D721Med (cell line): ENCODE measurements at places on chromosomes 4 and X.

GRCh38 chr4:135418353-135418752, 1216.8 kb upstream of the PABPC4L start:
- no peak for DNase-seq

DNA sequence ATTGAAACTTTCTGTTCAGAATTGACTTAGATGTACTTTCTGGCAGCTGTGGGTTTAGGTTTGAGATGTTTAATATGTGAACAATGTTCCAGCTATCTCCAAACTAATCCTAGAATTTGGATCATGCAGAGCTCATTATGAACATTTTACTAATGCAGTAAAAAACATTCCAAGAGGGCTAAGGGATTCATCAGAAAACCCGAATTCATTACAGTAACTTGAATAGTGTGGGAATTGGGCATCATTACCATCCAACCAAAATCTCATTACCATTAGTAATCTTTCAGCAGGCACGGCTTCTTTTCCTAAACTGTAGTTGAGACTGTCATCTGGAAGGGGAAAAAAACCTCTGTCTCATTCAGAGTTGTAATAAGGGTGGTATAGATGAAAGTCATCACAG, 91.0 kb downstream of the LIMCH1 start:
- no peak for DNase-seq

GRCh38 chr4:89898304-89898716, 3.7 kb downstream of the MMRN1 start:
- DNase-seq = no peak

GRCh38 chrX:33194289-33194688, 17.1 kb downstream of the DMD start:
- DNase-seq = no peak

GRCh38 chr4:152166567-152166966, 369.3 kb downstream of the FBXW7 start:
- DNase-seq = no peak

- no peak for DNase-seq
These were observed 52.6 kb downstream of the HPRT1 start for GRCh38 chrX:134512566-134512965.

GRCh38 chrX:68113837-68114572, 319.3 kb downstream of the OPHN1 start:
- no peak for DNase-seq

GRCh38 chr4:139819082-139819481, 153.5 kb downstream of the MGST2 start:
- DNase-seq = no peak

DNA sequence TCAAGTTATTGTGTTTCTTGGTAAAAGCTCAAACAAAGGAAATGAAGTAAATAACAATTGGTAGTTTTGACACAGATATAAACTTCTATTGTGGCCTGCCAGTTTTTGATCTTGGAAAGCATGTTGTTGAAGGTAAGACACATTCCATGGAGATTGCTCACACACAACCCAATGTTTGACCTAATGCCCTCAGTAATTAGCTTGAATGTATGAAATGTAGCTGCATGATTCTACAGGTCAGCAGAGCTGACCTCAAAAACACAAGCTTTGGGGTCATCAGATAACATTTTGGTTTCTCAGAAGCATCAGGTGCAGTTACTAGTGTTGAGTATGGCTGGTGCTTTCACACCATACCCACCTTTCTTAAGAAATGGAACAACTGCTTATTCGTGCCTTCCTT, 16.5 kb downstream of the GPR173 start:
- no peak for DNase-seq

DNA sequence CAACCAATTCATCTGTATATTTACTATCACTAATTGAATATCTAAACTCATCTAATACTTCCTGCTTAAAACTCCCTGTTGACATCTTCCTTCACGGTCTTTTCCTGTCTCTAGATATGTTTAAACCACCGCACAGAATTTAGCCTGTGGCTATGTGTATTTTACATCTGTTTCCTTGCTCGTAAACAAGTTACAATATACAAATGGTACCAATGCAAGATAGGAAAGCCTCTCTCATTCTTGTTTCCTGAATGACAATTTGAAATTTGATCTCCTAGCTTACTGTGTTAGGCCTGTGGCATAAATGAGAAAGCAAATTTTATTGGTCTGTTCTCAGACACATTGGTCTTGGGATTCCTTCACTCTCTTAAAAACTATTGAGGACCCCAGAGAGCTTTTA, 89.7 kb upstream of the PCDH7 start:
- no peak for DNase-seq

GRCh38 chrX:109709129-109709631, 23.9 kb downstream of the ACSL4 start:
- no peak for DNase-seq

GRCh38 chr4:115780268-115780667, 666.8 kb upstream of the NDST4 start:
- no peak for DNase-seq

GRCh38 chr4:7716010-7716721, 223.5 kb downstream of the AFAP1 start:
- no peak for DNase-seq

- DNase-seq = no peak
These were observed 36.0 kb upstream of the SMARCAD1 start for GRCh38 chr4:94171616-94172015.

GRCh38 chr4:54159543-54159942, 59.6 kb downstream of the GSX2 start:
- no peak for DNase-seq

DNA sequence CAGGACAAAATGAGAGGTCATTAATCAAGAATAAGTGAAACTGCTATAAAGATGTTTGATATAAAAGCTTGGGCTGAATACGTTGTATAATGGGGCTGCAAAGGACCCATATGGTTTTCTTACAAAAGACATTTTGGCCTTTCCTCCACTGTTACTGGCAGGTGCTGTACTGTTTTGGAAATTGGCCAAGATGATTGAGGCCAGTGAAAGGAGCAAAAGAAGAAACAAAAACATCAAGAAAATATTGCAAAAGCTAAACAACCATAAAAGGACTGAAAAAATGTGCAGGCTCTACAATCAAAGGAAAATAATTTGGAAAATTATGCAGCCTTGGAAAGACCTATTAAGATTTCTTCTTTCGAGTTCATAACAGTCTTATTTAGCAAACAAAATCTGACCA, 222.2 kb upstream of the PPP1R2C start:
- no peak for DNase-seq

DNA sequence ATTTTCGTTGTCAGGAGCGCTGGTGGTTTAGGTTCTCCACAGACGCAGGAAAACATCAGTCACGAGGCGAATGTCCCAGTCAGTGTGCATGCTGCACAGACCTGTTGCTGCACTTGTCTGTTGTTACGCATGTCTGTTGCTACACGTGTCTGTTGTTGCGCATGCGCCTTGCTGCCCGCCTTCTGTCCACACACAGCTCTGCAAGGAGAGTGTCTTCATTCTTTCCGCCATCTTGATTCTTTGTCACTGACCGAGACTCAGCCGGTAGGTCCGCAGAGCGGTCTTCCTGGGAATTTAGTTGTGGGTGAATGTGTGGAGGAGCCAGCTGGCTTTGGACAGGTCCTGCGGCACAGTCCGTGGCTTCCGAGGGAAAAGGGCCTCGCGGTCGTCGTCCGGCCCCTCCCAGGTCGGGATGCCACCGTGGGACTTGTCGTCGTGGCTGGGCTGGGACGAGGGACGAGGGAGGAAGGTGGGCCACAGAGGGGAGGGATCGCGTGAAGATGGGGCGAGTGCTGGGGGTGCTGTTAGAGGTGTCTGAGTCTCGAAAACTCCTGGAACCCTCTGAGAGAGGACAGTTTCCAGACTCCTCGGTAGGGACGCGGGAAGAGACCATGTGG, at the start of gene PAGE2B:
Gene PAGE2B (plus strand): TSS at position 180 of the 617 bp plus-strand sequence. CDS start 1,012 bp downstream, outside the sequence.
- DNase-seq = no peak

DNA sequence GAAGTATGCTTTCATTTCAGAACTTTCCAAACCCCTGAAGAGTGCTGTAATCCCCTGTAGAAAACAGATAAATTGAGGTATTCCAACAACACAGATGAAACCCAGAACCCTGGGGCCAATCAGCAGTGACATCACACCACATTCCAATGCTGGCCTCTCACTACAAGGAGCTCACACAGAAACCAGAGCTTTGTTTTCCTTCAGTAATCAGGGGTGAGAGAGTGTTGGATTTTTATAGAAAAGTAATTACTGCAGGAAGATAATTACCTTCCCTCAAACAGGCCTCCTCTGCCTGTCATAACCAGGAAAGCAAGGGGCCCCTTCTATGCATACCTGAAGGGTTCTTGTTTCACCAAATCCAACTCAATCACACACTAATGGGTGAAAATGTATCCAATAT, 246.2 kb downstream of the SCFD2 start:
- DNase-seq = no peak

DNA sequence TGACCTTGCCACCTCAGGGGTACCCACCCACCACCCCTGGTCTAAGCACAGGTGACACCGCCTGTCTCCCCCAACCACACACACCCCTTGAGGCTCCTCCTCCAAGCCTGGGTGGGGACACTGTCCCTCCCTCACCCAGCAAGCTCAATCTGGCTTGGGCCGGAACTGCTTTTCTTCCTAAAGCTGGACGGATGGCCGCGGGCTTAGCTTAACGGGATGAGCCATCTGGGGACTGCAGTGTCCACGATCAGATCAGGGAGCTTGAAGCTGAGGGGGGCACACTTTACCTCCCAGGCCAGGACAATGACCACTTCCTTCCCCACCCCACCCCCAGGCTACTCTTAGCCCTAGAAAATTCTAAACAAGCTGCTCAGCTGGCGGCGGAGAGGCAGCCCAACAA, 1.0 kb upstream of the SLC6A8 start:
- no peak for DNase-seq

- no peak for DNase-seq
These were observed 185.0 kb upstream of the FAM241A start for GRCh38 chr4:111960241-111960667.

DNA sequence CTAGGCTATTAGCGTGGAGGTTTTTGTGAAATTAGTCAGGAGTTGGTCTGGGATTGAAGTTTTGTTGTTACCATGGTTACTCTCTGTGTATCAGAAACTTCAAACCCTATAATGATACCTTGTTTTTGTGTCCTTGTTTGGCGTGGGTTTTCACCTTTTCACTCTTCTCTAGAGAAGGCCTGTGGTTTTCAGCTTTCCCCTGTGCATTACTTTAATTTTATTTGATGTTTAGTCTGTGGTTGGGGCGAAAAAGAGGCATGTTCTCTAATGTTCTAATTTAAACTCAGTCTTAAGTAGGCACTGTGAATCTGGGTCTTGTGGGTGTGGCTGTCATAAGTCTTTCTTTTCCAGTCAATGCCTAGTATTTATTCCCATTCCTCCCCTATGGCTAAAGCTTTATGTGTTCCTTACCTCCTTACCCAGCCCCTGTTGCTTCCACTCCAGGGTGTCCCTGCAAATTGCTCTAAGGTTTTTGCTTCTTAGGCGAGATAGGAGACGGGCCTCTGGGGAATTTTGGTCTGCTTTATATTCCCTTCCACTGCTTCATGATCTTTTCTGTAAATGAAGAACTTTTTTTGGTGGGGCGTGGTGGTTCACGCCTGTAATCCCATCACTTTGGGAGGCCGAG, 326.3 kb upstream of the ZCCHC13 start:
- DNase-seq = no peak

DNA sequence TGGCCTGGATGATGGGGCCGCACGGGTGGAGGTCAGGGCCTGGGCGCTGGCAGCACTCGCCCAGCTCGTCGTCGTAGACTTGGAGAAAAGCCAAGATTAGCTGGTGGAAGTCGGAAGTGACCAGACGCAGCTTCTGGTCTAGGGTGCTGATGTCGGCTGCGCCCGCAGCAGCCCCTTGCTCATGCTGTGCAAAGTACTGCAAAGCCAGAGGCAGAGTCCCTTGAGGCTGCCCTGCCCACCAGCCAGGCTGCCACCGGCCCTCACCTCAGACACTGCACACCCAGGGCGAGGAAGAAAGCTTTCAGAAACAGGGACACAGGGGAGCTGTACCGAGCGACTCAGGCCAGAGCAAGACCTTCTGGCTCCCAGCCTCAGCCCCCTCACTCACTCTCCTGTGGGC, 9.7 kb upstream of the TREX2 start:
- DNase-seq = no peak

- no peak for DNase-seq
These were observed 1.1 kb upstream of the CUL4B start for GRCh38 chrX:120561634-120562568.

GRCh38 chr4:205097-205756, 80.9 kb downstream of the ZNF718 start:
- DNase-seq = no peak

GRCh38 chr4:126271292-126271691, 956.5 kb downstream of the FAT4 start:
- DNase-seq = no peak

GRCh38 chr4:95728145-95728544, 111.7 kb upstream of the PDHA2 start:
- DNase-seq = no peak

GRCh38 chrX:32571579-32571978, 639.8 kb downstream of the DMD start:
- no peak for DNase-seq

- no peak for DNase-seq
These were observed 100.8 kb upstream of the ATXN3L start for GRCh38 chrX:13420545-13421183.

GRCh38 chr4:6925357-6925836, 15.8 kb downstream of the TBC1D14 start:
- no peak for DNase-seq
